B cell (primary cell): ENCODE measurements at places on chromosomes 3 and 15.

GRCh38 chr3:183378951-183379350, 49.5 kb downstream of the MCF2L2 start:
- DNase-seq: no peak

DNA sequence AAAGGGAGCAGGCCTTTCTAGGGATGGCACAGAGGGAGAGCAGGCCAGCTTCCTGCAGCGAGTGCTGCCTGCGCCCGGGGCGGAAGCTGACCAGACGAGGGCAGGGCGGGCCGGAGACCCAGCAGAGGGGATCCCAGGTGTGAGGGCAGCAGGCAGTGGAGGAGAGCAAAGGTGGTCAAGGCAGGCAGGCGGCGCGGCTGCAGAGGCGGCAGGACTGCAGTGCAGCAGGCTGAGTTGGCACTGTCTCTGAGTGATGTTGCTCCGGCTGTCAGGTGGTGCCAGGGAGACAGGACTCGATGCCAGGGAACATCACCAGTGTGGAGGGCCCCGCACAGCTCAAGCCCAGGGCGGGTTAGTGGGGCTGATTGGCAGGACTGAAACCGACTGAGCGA, 22.3 kb upstream of the PLXNA1 start:
- no peak for DNase-seq

DNA sequence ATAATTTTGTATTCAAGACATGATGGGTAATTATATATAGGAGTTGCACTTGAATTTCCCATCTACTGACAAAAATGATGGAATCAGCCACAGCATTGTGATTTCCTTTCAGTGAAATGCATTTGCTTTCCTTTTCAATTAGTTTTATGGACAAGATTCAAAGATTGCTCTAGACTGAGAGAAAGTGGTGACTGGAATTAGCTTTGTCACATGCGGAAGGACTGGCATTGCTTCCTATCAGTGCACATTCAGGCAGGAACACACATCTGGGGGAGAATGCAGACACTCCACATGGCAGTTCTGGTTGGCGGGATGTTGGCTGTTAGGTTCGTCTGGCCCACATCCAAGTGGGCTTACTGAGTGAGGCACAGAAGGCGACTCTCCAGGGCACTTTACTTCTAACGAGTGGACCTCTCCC, 399.3 kb upstream of the RGMA start:
- DNase-seq: no peak

DNA sequence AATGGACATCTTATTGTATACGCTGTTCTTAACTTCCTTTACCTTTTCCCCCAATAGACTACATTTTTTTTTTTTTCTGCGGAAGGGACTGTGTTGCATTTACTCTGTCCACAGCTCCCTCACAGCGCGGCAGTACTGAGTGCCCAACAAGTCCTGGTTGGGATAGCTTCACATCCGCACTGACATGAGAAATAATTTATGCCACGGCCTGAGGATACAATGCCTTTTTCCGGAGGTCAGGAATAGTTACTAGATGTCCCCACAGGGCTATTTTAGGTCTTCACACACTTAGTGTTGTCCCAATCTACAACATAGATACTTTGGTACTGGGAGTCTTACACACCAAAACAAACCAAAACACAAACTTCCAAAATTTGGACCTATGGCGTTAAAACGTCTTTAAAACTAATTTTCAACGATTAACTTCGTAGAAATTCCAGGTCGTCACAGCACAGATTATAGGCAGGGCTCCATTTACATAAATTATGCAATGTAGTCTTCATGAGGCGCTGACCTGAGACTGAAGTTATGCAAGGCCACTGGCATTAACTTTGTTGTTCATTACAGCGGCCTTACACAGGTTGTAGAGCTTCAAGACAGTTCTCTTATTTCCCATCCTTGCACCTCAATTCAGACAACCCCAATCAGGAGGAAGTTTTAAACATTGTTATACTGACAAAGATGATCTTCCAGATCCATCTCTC, 989 bp upstream of the PPIB start:
- no peak for DNase-seq

DNA sequence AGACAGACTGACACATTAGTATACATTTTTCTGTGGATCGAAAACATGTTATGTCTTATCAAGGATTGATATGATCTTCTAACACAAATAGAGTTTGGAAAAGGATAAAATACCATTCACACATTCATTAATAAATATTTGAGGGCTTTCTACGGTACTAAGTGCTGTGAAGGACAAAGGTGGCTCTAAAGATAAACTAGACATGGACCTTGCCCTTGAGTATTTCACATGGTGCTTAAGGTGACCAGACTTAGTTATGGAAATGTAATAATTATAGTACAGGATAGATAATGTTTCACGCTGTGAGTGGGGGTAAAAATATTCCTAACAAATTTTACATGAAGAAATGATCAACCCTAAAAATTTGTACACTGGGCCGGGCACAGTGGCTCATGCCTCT, 3.8 kb upstream of the RAP2B start:
- no peak for DNase-seq

DNA sequence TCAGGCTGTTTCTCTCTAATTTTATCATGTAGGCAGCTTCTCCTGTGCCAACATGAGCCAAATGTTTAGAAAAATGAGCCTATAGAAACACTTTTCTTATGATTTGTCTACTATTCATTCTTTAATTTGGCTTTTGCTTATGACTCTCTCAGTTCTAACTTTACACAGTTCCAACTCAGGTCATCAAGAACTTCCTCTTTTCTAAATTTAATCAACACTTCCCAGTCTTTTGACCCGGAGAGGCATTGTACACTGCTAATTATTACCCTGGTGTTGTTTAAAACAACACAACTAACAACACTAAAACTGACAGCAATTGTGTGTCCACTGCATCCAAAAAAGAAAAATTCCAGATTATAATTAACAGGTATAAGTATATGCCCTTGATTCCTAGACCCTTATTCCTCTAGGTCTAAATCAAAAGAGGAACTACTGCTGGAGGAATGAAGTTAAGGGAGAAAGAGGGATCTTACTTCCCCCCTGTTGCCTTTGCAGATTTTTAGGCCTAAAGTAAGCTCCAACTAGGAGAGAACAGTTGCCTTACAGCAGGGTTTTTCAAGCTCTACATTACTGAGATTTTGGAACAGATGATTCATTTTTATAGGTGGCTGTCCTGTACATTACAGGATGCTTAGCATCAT, 332.2 kb upstream of the GOLIM4 start:
- DNase-seq: no peak

- peak; percentile 14 for DNase-seq
Measured at GRCh38 chr3:160099834-160100233, 111.2 kb downstream of the IL12A start.

DNA sequence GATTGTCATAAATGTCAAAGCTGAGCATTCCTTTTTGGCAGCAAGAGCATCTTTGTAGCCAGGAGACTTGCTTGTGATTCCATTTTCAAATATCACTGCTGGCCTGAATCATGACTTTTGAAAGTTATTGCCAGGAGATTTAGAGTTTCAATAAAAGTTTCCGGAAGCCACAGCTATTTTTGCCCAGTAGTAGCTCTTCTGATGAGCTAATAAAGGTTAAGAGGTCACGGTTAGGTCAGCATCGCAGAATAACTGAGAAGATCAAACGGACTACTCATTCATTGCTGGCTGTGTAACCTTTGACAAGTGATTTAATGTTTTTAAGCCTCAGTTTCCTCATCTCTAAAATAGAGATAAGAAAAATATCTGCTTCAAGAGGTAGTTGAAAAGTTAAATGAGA, 105.1 kb upstream of the ETV5 start:
- no peak for DNase-seq

GRCh38 chr3:186095561-186096081, 13.3 kb downstream of the ETV5 start:
- DNase-seq: no peak

GRCh38 chr3:57978316-57978715, 29.9 kb upstream of the FLNB start:
- no peak for DNase-seq

DNA sequence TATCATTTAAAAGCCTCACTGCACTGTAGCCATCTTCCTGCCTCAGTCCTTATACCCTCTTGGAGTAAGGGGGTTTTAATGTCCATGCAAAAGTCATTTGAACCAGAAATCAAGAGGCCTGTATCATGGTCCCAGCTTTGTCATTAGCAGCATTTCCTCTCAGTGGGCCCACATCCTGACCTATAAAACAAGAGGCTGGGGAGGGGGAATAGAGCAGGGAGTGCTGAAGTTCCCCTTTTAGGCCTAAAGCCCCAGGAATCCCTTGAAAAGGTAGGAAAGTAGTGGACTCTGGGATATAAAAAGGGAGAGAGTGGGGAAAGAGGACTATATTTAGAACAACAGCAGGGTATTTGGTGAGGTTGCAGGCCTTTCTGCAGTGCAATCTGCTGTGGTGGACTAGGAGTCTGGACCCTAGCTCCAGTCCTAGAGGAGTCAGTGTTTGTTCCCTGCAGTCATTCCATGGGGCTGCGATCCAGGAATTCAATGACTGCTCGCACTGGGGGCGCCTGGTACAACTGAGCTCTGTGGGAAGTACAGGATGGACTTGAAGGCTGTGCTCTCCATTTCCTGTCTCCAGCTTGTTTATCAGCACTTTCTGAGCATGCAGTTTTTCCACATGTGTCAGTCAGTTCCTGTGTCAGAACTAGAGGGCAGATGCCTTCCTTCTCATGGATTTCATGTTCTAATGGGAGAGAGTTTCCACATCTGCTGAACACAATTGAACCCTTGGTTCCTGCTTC, 46.8 kb downstream of the PDHB start:
- no peak for DNase-seq

DNA sequence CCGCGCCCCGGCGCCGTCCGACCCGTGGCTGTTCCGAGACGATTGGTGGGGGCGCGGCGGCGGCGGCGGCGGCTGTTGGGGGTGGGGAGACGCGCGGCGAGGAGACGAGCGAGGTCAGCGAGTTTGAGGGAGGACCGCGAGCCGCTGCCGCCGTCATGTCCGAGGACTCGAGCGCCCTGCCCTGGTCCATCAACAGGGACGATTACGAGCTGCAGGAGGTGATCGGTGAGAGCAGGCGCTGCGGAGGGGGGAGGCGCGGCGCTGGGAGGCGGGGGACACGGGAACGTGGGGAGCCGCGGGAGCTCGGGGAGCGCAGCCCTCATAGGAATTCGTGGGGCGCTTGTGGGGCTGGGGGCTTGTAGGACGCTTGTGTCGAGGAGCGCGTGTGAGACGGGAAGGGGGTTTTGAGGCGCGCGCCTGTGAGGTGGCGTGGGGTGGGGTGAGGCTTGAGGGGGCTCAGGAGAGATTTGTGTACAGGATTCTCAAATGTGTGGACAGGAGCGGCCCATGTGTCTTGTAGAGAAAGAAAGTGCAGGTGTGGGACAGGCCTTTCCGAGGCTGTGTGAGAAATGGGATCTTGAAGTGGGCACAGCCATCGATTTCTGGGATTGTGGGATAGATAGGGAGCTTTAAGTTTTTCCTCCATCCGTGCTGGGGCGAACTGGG, 518 bp downstream of the OXSR1 start:
- no peak for DNase-seq

- DNase-seq: no peak
Measured at GRCh38 chr3:155744010-155744625, 753 bp downstream of the PLCH1 start.

- no peak for DNase-seq
Measured at GRCh38 chr3:55647063-55647462, 160.0 kb upstream of the WNT5A start.

GRCh38 chr3:47849186-47849698, 46.3 kb downstream of the DHX30 start:
- DNase-seq: no peak

DNA sequence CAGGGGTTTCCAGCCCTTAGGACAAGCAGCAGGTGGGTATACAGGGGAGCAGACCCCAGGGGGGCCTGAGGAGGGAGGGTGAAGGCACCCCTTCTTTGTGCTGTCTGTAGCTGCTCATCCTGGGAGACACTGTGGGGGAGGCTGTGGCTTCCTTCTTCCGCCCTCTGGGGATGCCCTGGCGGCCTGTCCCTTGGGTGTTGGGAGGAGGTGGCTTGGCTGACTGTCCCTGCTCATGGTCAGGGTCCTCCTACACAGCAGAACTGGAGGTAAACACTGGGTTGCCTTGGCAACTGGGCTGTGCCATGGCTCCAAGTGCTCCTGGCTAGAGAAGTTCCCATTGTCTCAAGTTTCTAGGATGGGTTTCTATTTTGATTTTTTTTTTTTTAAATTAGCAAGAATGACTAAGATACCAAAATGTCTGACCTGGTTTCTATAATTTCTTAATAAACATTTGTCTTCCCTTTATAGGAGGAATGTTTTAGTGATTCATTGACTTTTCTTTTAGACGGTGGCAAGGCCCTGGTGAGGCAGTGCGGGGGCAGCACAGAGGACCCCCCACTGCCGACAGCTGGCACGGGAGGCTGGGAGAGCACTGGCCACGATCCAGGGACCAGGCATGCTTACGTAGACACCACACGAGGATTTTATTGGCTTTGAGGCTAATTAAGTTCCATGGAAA, 12.4 kb downstream of the KLF13 start:
- no peak for DNase-seq

DNA sequence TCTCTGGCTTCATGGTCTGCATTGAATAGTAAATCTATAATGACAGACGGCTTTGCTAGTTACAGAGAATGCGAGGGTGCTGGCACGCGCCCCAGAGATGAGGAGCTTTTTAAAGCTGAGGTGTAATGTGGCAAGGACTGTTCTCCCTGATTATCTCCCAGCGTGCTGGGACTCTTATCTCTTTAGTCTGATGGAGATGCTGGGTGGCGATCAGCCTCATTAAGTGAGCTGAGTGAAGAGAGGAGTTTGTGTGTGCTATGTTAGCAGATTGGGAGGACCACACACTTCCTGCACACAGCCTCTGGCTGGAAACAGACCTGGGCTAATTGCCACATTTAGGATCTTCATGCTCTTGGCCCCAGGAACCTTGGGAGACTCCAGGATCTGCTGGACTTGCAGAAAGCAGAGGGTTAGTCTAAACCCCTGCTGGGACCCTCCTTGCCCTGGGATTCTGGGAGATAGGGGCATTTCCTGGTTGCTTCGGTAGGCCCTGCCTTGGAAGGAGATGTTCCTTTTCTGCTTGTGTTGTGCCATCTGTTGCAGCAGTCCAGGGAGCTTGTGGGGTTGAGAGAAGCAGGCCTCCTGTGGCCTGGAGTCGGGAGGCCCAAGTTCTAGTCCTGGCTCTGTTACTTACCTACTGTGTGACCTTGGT, 15.0 kb downstream of the PDIA5 start:
- DNase-seq: no peak

DNA sequence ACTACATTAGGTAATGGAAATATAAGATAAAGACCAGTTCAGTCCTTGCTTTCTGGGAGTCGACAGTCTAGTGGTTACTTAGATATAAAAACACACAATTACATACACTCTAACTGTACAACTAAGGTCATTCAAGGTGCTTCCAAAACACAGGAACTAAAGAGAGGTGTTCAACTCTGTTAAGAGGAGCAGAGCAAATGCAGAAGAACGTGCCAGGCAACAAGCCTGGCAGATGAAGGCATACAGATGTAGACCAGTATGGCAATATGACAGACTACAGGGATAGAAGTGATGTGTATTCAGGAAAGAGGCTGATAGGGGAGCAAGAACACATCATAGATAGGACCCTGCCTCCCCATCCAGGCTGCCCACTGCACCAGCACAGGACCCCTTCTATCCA, 78.3 kb downstream of the CBLB start:
- no peak for DNase-seq

- no peak for DNase-seq
Measured at GRCh38 chr15:42046597-42046996, 25.8 kb upstream of the PLA2G4E start.

GRCh38 chr15:83961311-83961710, 274.3 kb upstream of the GOLGA6L4 start:
- DNase-seq: no peak
